ENCODE measurements at places on chromosomes 12 and 14.

DNA sequence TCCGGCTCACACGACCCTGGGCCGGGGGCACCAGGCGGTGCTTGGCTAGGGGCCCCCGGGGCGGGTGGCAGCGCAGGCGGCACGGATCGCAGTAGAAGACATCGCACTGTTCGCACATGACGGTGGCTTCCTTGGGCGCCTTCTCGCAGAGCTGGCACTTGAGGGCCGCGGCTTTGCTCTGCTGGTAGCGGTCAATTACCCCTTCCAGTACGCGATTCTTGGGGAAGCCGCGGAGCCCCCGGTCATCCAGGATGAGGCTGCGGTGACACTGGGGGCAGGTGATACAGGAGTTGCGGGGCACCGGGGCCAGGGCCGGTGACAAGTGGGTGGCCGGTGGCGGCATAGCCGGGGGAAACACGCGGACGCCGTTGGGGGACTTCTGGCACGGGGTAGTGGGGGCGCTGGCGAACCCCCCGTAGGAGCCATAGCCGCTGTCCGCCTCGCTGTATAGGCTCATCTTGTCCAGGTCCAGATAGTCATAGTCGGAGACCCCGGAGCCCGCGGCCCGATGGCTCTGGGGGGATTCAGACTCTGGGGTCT, 553 bp downstream of the TRIM9 start:
- peak; percentile 30 for DNase-seq

GRCh38 chr14:89509891-89510290, 92.9 kb upstream of the FOXN3 start:
- no peak for DNase-seq

- DNase-seq, result no peak
Observed at GRCh38 chr14:103228076-103228806, 105.0 kb downstream of the TNFAIP2 start.

DNA sequence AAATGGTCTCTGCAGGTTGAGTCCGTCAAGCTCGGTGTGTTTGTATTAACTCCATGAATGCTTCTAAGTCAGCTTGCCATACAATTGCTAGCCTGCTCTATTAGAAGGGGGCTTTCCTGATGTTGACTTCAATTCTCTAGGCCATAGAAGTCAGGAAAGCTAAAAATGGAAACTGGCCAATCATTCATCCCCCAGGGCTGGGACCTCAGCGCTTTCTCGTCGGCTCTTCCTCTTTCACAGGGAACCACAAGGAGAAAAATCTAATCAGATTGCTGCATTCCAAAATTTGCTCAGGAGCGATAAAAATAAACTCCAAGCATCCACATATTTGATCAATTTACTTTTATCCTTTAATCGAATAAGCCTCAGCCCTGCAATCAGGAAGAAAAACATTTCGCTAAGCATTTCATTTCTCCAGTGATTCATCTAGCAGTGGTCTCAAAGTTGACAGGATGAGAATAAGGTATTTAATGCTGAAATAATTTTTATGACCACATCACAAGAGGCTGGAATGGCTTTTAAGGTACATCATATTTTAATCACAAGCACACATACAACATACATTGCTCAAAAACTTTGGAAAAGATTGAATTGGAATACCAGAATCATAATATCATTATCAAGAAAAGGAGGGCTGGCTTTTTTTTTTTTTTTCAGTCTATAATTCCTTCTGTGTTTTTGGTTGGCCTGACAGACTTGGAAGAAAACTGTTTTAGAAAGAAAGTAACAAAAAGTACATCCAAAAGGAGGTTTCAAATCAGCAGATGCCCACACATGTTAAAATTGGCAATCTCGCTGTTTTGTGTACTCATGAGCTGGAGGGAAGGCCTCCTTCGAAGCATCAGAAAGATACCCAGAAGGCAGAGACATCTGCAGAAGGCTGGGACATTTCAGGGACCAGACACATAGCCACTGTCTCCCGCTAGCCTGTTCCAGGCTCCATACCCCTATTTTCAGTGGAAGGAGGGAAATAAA, 316.3 kb downstream of the NUAK1 start:
- no peak for DNase-seq

- DNase-seq, result no peak
Observed at GRCh38 chr12:107530701-107531100, 154.9 kb upstream of the PWP1 start.

DNA sequence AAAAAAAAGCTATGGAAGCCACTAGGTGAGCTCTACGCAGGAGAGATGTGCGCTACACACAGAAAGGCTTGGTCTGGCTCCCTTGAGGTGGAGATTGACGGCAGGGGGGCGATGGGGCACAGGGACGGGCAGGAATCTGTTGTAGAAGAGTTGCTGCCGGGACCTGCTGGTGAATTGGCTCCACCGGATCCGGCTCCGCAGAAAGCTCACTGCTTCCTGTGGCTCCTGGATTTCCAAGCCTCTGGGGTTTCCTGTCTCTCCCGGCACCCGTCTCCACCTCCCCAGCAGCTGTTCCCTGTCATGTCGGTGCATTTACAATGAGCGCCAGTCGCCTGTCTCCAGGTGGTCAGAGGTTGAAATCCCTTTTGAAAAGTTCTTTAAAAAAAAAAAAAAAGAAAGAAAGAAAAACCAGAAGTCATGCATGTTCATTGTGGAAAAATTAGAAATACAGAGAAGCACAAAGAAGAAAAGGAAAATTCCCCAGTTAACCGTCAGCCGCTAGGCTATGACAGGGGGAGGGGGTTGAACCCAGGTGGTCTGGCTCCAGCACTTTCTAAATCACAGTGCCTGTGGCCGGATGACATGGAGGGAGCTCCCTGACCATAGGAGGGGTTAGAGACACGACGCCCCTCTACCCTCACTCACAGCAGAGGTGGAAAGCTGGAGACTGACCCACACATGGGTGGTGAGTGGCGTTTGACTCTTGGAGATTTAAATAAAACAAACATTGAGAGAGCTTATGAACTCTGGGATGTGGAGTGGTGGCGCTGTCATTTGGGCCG, 20.8 kb downstream of the FAM222A start:
- DNase-seq, result no peak

DNA sequence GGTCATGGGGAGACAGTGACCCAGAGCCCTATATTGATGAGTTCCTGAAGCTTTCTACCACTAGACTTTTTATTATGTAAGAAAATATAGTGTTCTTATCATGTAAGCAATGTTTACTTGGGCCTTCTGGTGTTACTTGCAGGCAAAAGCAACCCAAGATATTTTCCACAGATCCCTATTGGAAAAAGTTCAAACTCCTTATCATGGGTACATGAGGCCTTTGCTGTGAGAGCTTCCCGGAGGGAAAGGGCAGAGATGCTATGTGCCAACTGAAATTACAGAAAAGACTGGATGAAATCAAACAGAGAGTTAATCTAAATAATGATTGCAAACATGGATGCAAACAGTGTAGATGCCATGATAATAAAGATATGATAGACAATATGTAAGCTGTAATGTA, 361.5 kb downstream of the FUT8 start:
- DNase-seq, result no peak

- peak; percentile 15 for DNase-seq
Observed at GRCh38 chr14:66038618-66039017, 447.6 kb upstream of the CCDC196 start.

GRCh38 chr12:108468196-108468968, 46.7 kb upstream of the FICD start:
- no peak for DNase-seq

DNA sequence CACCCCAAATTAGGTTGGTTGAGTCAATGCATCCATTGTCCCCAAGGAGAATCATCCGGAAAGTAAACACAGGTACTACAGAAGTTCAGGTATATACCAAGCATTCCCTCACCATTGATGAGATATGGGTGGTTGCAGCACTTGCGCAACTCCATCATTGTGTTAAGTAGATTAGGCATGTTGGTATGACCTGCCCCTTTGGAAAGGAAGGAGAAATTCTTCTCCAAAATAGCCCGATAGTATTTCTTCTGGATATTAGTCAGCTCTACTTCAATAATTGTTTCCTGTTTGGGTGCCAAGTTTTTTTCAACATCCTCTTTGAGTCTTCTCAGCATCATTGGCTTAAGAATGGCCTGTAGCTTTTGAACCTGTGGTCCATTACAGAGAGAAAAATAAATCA, 21.3 kb upstream of the SUPT16H start:
- DNase-seq, result no peak

DNA sequence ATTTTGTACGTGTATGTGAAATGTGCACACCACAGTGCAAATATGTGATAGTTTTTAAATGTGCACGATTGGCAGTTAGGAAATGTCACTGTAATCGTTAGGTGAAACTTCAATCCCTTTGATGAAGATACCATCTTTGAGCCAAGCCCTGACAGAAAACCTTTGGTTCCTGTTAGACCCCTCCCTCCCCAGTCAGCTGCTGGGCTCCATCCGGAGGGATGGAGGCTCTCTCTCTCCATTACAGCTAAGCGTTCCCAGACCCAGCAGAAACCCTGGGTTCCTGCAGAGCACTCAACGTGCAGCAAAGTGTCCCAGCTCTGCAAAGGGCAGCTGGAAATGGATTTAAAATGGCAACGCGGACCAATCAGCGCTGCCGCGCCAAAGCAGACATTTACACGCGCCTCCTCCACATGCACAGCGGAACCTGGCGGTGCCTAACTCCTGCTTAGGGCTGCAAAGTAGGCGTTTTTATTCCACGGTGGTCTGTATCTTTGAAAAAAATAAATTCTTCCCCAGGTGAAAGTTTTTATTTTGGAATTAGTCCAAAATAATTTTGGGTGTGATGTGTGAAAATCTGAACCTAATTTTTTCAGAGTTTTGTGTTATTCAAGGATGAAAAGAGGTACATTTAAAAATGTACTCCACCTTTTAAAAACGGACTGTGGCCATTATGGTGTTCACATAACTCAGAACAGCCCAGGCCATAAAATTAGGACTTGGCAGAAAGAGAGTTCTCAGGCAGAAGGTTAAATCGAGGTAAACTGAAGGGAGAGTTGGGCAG, 1.4 kb upstream of the HMGA2 start:
- no peak for DNase-seq

DNA sequence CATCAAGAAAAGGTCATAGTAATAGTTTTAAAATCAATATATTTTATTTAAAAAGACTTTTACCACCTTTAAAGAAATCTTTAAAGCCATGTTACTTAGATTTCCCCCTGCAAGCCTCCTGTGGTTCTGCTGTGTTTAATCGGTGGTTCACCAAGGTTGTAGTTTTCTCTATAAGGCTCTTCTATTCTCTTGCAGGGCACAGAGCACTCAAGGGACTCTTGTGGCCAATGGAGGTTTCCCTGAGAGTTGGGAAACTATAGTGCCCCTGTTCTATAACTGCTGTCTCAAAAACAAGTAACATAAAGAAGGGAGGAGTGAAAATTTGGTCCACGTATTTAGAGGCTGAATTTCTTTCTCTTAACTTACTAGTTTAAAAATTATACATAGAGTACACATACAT, 25.0 kb downstream of the DACT1 start:
- no peak for DNase-seq

DNA sequence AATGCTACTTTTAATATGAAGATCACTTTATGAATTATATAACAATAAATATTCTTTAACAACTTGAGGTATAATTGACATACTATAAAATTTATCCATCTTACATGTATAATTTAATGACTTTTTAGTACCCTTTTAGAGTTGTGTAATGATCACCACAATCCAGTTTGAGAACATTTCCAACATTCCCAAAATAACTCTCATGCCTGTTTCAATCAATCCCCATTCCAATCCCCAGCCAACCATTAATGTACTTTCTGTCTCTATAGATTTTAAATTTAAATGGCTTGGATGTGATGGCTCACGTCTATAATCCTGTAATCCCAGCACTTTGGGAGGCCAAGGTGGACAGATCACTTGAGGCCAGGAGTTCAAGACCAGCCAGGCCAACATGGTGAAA, 23.5 kb upstream of the FRMD6 start:
- no peak for DNase-seq

GRCh38 chr14:35503646-35504045, 30.3 kb upstream of the INSM2 start:
- no peak for DNase-seq

DNA sequence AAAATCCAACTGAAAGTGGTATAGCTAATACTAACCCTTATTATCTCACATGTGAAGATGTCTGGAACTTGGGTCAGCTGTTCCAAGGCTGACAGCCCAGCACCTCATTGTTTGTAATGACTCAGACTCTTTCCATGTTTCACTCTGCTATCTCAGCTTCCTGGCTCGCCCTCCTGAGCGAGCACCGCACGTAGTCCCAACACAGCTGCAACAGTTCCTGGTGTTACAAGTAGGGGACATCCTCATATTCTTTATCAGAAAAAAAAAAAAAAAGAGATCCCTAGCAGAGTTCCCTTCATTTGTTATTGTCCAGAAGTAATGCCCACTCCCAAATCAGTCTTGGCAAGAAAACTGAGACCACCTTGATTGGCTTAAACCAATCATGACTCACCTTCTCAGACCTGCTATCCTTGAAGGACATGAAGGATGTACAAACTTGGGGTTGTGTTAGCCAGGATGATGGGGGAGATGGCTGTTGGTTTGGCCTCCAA, 92.5 kb downstream of the ADCK1 start:
- DNase-seq, result no peak

DNA sequence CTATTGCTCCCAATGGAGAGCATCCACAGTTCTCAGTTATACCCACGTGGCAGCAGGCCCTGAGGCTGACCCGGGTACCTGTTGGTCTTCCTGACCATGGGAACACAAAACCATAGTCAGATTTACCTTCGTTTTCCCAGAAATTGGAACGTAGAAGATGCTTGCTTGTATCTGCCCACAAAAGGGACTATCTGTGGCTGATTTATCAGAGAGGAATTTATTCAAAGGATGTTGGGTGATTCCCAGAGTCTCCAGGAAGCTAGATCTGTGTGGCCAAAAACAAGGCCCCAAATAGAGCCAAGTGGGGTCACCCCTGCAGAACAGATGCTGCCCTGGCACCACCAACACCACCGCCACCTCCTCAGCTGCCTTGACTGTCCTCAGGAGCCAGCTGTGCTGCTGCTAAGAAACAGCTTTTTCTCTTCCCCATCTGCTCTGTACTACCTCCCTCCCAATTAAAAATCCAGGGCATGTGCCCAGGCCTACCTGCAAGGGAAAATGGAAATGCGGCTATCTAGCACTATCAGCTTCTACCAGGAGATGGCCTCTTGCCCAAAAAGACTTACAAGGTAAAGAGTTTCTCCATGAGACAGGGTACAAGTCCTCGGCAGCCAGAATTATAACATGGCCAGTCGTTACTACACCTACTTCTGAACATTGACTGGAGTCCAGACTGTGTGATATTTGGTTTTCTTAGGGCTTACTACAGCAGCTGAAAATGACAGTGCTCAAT, 128.6 kb upstream of the PLEKHG7 start:
- DNase-seq, result no peak

DNA sequence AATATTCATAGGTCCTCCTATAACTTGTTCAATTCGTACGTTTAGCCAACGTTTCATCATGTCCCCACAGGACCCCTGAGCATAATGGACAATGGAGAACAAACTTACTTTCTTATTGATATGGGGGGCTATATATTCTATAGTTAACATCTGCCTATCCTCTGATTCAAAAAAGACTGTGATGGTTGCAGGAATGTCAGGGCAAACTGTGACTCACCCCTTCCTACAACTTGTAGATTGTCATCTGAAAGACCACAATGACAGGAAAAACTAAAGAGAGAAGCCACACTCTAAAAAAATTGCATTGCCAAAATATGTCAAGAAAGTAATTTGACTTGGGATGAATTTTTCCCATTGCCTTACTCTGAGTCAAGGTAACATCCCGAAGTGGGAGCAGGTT, 50.8 kb downstream of the CATSPERB start:
- DNase-seq, result no peak

GRCh38 chr12:111745211-111745610, 21.5 kb upstream of the ALDH2 start:
- DNase-seq, result no peak

- DNase-seq, result no peak
Observed at GRCh38 chr12:88986056-88986455, 366.2 kb downstream of the DUSP6 start.

Measured in substantia nigra (tissue), 51 donors.